Gastroesophageal sphincter (tissue), 4 donors: ENCODE measurements at places on chromosomes 11 and 22. TPM values are rescaled to one million over a fixed set of nuclear protein-coding genes. Genes with fewer than 3 reads are reported as not detected.

GRCh38 chr22:46377525-46378425 is 42.3 kb downstream of the TRMU start:
- ATAC-seq, result no peak

GRCh38 chr22:25208328-25208727 is 8.7 kb downstream of the CRYBB3 start:
- no peak for ATAC-seq

DNA sequence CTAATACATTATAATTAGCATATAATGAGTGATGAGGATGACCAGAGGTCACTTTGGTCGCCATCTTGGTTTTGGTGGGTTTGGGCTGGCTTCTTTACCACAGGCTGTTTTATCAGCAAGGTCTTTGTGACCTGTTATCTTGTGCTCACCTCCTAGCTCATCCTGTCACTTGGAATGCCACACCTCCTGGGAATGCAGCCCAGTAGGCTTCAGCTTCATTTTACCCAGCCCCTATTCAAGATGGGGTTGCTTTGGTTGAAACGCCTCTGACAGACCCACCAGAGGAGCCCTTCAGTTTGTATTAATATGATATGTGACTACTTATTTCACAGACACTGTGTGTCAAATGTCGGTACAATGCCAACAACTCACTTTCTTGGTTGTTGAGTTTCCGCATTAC is 20.2 kb downstream of the FOLR3 start:
- no peak for ATAC-seq

DNA sequence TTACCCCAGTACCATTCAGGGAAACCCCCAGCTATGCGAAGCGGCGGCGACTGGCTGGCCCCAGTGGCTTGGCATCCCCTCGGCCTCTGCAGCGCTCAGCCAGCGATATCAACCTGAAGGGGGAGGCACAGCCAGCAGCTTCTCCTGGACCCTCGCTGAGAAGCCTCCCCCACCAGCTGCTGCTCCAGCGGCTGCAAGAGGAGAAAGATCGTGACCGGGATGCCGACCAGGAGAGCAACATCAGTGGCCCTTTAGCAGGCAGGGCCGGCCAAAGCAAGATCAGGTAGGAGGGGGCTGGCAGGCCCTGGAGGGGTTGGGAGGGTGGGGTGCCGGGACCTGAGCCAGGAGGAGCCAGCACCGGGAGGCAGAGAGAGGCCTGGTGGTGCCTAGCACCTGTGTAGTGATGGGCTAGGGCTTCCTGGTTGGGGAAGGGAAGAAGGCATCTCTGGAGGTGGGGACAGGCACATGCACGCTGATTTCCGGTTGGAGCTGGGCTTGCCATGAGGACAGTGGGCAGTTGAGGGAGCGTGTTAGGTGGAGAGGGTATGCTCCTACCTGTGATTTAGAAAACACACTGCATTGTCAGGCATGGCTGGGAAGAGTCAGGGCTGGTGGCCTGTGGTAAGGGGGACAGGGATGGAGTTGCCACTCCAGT is 22.3 kb downstream of the SHANK3 start:
- no peak for ATAC-seq

DNA sequence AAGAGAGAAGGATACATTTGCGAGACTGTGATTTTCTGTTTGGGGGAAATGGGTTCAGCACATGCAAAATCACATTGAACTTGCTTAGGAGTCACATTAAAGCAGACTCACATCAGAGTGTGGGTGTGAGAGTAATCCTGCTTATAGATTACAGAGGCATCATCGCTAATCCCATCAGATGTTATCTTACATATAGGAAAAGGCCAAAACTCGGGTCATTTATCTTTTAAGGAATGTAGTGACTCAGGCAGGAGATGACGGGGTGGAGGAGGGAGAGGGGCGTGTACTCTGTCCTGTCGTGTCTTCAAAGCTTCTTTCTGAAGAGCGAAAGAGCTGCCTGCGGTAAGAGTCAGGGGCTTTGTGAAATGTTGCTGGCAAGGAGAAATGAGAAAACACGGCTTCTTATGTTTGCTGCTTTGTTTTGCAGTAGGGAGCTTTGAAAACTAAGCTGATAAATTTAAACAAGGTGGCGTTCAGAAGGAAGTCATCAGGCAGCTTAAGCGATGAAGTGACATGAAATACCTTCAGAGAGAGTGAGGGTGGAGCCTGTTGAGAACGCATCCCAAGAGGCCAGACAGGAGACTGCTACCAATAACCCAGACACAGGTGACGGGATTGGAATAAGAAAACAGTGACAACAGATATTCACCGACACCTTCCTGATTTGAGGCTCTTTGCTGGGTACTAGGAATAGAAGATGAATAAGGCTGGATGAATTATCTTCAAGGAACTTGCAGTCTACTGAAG is 2.2 kb upstream of the C11orf16 start:
- no peak for ATAC-seq

GRCh38 chr11:69515271-69516245 is 34.1 kb downstream of the LINC01488 start:
- ATAC-seq, result no peak

DNA sequence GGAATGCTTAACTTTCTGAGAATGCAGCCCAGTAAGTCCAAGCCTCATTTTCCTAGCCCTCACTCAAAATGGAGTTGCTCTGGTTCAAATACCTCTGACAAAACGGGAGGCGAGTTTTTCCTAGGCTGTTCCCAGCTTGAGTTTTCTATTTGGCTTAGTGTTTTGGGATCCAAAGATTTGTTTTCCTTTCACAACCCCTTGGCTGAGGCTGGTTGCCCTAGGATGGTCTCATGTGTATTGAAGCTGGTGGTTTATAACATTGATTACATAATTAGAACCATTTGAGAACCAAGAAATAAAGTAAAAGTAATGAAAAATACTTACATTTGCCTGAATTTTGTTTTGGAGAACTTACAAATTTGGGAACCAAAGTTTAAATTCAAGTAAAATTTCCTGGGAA is 611.1 kb upstream of the LUZP2 start:
- ATAC-seq, result no peak

DNA sequence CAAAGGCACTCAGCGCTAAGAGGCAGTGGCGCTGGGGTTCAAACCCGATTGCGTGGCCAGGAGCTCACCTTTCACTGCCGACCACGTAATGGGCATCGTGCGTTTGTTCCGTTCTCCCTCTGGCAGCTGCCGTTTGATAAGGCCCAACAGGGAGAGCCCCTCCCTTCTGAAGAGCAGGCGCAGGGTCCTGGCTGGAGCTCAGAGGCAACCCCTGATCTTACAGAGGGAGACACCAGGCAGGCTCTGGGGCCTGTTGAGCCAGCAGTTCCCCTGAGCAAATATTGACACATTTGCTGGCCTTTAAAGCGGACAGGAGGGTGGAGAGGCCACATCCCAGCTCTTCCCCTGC is 11.7 kb upstream of the C1QTNF6 start:
- ATAC-seq, result no peak

DNA sequence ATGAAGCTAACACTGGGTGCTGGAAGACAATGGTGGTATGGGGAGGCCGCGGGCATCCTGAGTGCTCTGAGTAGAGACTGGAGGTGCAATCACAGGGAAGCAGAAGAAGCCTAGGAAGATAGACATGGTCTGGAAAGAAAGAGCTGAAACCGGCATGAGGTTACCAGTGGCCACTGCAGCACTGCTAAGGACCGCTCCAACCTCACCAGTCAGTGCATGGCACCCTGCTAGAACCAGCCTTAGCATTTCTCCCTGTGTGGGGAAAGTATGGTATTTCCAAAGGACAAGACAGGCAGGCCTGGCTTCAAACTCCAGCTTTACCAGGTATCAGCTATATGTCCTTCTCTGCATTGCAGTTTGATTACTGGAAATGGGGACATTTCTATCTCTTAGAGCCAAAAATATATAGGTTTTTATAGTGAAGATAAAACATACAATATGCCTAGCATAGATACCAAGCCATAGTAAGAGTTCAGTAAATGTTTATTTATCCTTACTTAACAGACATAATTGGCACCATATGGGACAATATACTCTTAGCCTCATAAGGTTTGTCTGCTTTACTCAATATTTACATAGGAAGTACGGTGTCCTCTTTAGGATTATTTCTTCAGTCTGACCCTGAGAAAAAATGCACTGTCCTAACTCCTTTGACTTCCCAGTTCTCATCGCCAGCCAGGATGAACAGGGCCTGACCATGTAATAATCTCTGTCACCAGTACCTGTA is 231.1 kb downstream of the TENM4 start:
- ATAC-seq, result no peak

- ATAC-seq, result no peak
Observed at GRCh38 chr22:24335496-24335895, 64.9 kb downstream of the SPECC1L start.

GRCh38 chr11:102564110-102564509 is 33.6 kb upstream of the MMP7 start:
- no peak for ATAC-seq

DNA sequence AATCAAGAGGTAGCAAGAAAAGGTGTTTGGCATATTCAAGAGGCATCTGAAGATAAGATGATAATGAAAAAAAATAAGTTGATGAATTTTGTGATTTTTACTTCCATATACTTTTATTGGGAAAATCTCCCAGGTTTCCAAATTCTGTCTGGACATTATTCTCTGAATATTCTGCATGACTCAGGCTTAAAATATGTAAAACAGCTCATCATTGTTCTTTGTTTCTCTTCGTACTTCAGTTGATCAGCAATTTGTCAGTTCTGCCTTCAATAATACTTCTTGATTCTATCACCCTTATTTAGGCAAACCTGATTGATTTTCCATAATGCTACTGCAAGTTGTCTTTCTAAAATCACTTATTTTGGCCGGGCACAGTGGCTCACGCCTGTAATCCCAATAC is 30.2 kb downstream of the GTF2H1 start:
- ATAC-seq, result no peak

DNA sequence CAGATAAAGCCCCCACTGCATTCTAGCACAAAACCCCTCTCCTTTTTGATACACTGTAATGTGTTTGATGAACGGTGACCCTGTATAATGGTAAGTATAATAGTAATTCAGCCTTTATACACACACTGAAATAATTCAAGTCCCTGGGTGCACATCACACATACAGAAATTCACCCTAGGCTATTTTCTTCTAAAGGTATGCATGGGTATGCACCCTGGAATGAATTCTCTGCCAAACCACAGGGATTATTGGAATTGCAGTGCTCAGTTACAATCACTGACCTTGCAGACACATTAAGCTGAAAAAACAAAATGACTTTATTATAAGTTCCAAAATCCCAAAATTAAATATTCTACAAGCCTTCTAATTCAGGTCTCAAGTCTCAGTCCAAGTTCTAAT is 245.9 kb upstream of the FAT3 start:
- no peak for ATAC-seq

DNA sequence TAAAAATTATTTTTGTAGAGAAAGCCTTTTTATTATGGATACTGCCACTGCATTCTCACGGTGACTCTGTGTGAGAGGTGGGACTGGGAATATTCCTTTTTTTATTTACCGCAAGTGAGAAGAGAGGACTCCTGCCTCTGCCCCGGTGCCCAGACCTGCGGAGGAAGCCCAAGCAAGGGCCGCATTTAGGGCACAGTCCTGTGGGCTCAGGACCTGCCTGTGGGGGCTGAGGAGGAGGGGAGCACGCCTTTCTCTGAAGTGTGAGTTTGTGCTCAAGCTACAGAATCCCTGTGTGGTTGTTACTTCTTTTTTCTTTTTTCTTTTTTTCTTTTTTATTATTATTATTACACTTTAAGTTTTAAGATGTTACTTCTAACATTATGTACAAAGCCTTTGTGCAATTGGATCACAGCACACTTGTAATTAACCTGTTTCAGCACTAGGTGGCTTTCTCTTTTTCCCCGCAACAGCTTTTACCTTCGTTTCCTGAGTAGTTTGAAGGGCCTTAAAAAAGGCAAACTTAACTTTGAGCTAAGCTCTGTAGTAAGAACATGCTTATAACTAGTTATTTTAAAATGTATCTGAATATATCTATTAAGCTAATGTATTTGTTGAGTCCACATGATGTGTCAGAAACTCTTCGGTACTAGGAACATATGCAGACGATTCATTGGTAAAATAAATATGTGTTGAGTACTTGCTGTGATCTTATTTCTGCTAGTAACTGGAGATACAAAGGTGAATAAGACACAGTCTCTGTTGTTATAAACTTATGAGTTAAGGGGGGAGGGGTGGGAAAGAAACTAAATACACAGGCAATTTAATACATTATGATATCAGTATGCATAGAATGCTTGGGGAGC is 18.3 kb downstream of the AMOTL1 start:
- no peak for ATAC-seq

DNA sequence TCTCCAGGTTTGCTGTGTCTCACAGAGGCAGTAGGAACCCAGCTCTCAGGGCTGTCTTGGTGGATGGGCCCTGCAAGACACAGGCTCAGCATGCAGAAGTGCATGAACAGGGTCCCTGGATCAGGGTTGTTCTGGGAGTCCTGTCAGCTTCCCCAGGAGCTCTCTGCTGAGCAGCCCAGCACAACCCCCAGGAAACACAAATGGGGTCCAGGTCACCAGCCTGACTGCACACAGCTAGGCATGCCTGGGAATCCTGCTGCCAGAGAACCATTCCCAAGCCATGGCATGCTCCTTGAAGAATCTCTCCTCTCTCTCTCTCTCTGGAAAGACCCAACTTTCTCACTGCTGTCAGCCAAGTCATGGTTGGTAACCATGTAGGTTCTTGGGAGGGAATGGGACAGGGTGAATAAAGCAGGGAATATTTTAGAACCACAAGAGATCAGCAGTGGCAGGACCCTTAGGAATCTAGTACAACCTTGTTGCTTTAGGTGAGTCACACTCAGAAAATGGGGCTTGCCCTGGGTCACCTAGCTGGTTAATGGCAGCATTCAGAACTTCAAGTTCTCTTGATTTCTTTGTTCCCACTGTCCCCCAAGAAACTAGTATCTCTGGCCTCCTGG is 21.4 kb downstream of the TUB start:
- ATAC-seq, result no peak

DNA sequence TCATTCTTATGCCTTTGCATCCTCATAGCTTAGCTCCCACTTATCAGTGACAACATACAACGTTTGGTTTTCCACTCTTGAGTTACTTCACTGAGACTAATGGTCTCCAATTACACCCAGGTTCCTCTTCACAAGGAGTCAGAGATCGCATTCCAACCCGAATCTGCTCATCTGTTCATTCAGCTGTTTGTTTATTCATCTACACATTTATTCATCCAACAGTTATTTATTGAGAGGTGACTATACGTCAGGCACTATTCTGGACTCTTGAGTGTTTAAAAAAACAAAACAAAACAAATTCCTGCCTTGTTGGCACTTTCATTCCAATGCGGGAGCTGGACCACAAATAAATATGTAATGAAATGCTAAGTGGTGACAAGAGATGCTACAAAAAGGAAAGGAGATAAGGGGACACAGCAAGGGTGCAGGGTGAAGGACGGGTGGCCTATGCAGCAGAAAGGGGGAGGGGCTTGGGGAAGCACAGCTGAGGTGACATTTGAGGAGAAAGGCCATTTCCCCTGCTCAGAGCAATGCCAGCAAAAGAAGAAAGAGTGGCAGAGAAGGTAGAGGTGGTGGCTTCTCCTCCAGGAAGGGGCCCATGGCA is 393.8 kb upstream of the SYN3 start:
- ATAC-seq, result no peak

Gene OR9I1
- total RNA-seq, result not detected

Gene KCTD14
- 2.3 TPM for total RNA-seq

Gene NFAM1
- total RNA-seq, result 3.4 TPM

Gene KCTD17
- 30.2 TPM for total RNA-seq

Gene SAA4
- not detected for total RNA-seq

Gene RAB38
- total RNA-seq, result 1.2 TPM

Gene OR51I1
- total RNA-seq, result not detected
